Spinal cord (tissue), 10 donors: ENCODE measurements at places on chromosomes 2 and 18. TPM values are rescaled to one million over a fixed set of nuclear protein-coding genes. Genes with fewer than 3 reads are reported as not detected.

Gene ACTG2
- 6.9 TPM for polyA plus RNA-seq

Gene OR6B3
- polyA plus RNA-seq, result not detected

Gene SCYGR2
- not detected for polyA plus RNA-seq

Gene EVA1A
- polyA plus RNA-seq, result 1.0 TPM

Gene REEP1
- polyA plus RNA-seq, result 123 TPM

Gene C2orf80
- 31.0 TPM for polyA plus RNA-seq

Gene KCNE4
- 8.3 TPM for polyA plus RNA-seq

Gene RAB17
- polyA plus RNA-seq, result 2.7 TPM

Gene SCN7A
- 12.1 TPM for polyA plus RNA-seq

Gene ALPP
- 0.30 TPM for polyA plus RNA-seq

Gene ZNF804A
- polyA plus RNA-seq, result 10.9 TPM

Gene C1QL2
- polyA plus RNA-seq, result 0.74 TPM

- DNase-seq, result no peak
Measured at GRCh38 chr2:24123922-24124580, 782 bp downstream of the FAM228B start.

- DNase-seq, result no peak
Measured at GRCh38 chr2:82740527-82740926, 1718.6 kb downstream of the SUCLG1 start.

GRCh38 chr2:58686776-58687175 lies 445.7 kb upstream of the FANCL start:
- no peak for DNase-seq

DNA sequence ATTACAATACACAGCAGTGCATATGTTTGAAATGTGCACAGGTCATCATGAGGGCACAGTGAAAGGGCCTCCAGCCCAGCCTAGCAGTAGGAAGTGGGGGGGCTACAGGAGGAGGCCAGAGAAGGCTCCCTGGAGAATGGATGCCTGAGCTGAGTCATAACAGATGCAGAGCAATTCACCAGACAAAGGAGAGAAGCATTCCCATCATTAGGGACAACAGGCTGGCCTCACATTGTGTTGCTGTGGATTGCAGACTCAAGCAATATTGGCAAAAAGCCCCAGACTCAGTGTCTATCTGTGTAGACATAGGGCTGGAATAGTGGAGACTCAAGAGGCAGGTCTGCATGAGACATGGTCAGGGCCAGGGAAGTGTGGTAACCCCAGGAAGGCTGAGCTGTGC lies 329.9 kb downstream of the DLGAP1 start:
- no peak for DNase-seq

DNA sequence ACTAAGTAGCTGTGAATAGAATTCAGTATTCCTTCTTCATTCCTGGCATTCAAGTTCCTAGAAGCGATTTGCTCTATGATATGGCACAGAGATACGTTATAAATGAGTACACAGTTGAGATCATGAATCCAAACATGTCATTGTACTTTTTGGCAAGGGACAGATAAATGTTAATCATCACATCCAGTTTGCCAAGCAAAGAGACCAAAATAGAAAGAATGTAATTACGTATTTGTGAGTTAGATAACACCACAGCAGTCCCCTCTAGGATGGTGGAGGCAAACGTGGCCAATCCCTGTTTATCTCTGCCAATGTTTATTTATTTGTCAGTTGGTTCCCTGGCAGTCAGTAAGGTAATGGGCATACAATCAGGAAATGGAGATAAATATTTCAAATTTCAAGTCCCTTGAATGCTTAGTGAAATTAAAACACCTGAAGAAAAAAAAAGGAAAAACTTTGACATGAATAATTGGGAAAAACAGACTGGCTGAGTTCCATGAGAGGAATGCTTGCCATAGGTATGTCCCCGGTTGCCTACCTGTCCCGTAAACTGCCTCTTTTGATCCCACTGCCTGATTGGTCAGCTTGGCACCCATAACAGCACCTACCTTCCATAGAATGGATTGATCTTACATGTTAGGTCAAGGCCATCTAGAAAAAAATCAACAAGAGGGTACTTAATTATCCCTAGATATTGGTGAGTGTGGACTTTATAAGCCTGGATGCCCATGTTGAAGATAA lies 451.1 kb upstream of the NETO1 start:
- DNase-seq, result no peak

- no peak for DNase-seq
Measured at GRCh38 chr18:10059610-10060468, 146.0 kb downstream of the VAPA start.

DNA sequence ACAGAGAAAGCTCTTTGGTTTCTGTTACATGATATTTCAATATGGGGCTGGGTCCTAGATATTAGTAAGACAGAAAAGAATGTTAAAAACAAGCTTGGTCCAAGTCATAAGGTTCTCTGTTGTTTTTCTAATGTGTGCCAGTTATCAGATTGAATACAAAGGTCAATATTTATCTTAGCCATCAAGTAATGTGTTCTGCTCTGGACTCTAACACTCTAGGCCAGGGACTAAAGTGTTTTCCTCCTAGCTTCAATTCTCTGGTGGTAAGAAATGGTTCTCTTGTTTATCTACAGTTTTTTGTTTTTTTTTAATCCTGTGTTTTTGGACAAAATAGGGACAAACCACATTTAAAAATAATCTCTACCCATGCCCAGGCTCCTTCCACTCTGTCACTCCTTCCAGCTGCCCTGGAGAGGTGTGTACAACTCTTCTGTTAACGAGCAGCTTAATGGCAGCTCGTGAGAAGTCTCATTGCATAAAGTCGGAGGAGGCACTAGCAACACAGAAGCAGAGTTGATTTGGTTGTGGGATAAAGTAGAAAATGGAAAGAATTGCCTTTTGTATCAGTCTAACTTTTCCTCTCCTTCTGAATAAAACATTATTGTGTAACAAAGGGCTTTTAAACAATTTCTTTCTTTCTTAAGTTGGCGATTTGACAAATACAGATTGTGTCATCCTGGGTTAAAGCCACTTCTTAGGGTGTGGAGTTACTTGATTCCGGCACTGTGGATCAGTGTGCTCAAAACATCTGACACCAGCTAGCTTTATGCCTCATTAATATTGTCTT lies 8.0 kb upstream of the SESTD1 start:
- no peak for DNase-seq

DNA sequence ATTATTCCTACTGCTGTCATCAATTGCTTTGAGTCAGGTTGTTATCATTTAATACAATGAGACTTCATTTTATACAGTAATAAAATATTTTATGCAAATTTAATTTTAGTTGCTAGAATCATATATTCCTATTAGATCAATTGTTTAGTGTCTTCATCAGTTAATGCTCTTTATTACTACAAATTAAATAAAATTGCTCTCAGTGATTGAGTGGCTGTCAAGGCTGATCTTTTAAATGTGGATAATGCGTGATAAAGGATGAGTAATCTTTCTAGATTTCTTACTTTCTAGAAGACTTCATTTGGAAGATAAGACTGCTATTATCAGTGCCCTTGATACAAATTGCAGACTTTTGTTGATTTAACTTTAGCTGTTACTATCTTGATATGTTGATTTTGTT lies 59.6 kb upstream of the CDH2 start:
- DNase-seq, result no peak

DNA sequence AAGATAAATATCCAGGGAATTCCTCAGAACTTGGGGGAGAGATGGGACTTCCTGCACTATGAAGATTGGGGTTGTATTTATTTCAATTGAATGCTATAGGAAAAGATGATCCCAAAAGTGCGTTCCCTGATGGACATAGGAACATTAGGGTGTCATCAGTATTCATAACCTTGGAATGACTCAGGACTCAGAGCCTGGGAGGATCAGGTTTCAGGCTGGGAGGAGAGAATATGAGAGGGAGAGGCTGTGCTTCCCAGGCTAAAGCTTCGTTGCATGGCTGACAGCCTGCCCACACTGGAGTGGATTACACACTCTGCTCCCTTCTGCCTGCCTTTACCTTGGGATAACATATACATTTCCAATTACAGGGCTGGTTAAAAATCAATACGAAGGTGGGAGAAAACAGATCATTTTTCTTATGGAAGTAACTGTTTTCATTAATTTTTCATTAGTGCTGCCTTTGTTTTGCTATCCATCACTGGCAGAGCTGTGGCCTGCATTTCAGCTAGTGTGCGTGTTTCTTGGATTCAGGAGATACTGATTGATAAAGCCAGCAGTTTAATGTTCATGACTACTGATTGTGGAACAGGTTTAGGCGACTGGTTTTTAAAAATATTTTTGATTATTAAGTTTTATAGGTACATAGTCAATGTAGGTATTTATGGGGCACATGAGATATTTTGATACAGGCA lies 118.7 kb downstream of the KCTD1 start:
- no peak for DNase-seq

- DNase-seq, result peak; percentile 5
Measured at GRCh38 chr18:63534615-63535014, 7.6 kb upstream of the SERPINB12 start.

- no peak for DNase-seq
Measured at GRCh38 chr2:113602869-113603466, 24.1 kb upstream of the RABL2A start.

- DNase-seq, result no peak
Measured at GRCh38 chr2:128742467-128742866, 423.8 kb upstream of the HS6ST1 start.

DNA sequence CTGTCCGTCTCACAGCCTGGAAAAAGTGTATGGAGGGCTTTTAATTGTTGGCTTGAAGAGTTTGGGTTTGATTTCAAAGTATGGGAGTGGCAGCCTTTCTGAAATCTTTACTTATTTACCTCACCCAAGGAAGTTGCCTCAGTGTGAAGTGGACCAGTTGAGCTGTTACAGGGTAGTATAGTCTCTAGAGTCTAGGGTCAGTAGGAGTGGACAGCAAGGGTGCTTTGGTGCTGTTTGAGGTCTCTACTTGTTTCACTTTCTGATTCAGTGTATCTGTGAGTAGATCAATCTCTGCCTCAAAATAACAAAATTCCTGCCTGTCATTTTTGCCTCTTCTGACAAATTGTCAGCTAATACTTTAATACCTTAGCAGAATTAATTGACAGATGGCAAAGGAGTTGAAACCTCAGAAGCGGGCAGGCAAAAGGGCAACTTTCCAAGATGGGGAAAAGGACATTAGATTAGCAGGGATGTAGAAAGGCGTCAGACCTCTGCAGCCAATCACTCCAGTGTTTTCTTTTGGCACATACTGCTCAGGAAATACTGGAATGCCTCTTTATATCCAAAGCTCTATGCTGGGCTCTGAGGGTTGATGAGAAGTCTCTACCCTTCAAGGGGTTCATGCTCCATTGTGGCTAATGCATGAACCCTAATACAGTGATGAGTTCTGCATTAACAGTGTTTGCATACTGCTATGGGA lies 5.9 kb downstream of the RIOK3 start:
- DNase-seq, result no peak

DNA sequence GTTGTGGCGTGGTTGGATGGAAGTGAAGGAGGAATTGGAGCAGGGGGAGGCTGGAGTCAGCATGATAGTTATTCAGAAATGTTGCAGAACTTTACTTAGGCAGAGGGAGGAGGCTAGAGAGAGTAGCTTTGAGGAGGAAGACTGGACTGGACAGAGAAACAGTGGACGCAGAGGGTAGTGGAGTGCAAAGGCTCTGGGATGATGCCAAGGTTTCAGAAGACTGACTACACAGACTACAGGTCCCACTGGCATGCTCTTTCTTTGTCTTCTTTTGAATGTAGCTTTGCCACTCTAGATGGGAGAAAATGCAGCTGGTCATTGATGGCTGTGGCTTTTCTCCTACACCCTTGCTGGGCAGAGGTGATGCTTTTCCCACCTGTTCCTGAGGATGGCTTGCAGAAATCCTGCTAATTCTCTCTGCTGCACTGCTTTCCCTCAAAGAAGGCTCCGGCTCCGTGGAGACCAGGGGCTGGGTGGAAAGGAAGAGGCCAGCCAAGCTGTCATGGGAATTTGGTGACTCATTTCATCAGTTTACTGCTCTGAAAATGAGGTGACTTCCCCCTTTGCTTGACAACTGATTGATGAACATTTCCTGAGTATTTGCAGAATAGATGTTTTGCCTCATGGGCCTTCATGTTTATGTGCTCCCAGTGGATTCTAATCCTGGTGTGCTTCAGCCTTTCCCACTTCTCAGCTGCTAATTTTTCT lies 42.4 kb downstream of the MEIS1 start:
- DNase-seq, result no peak

- DNase-seq, result peak; percentile 67
Measured at GRCh38 chr2:26561918-26562810, 79.0 kb downstream of the CIB4 start.

DNA sequence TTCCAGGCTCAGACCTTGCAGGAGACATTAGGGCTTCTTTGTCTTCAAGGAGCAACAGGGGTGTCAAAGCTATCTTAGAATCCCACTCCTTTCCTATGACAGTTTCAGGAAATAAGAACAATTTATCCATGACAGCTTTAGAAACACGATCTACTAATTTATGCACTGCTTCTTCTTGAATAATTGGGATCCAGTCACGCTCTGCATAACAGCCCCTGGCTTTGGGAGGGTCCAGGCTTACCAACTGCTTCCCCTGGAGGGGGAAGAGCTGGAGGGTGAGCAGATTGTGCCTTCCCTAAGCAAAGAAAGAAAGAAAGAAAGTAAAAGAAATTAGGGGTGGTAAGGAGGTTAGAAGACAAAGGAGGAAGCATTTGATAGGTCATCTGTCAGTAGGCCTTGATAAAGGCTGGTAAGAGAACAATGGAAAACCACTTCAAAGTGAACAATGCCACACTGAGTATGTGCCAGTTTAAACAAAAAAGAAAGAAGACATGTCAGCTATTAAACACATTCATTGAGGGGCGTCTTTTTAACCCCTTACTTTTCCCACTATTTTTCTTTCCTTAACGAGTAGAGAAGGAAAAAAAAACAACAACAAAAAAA lies 327.6 kb downstream of the DCC start:
- no peak for DNase-seq

DNA sequence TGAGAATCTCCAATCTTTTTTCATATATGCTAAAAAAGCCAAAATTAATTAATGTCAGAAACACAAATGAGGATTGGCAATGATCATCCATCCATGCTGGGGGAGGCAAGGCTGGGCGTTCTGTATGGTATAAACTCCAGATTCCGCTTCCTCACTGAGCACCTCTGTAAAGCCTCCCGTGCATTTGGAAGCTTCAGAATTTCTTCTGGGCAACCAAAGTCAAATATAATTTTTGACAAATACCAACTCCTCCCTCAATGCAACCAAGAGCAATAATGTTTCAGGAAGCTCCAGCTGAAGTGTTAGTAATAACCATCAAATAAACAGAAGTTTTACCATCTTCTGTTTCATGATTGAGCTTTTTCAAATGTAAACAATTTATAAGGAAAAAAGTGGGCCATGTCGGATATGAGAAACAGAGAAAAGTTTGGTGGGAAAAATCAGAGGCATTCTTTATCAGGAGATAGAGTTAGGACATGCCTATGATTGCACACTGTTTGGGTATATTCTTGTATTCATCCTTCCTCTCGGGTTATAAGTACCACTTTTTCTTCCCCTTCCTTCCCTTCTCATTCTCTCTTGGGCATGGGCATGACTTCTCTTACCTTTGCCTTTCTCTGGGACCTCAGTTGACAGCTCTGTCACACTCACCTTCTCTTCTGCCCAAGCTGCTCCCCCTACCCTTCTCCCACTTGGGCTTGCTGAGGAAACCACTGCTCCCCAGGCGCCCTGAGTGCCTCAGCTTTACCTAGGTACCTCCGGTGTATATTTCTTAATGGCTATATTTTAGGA lies 149.5 kb upstream of the ZEB2 start:
- DNase-seq, result no peak
